ENCODE measurements at places on chromosomes 1 and 21.

DNA sequence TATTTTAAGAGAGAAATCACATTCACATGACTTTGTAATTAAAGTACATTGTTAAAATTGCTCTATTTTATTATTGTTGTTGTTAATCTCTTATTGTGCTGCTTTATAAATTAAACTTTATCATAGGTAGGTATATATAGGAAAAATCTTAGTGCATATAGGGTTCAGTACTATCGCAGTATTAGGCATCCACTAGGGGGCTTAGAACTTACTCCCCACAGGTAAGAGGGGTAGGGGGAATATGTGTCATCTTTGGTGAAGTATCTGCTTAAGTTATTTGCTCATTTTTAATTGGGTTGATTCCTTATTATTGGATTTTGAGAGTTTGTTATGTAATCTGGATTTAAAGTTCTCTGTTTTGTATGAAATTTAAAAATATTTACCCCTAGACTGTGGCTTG, 385.2 kb downstream of the DUSP10 start:
- no peaks in the 10 kb centered on the region for H3K4me1 ChIP-seq
- peaks cover 10% of the 10 kb centered on the region for H3K27me3 ChIP-seq
- H3K36me3 ChIP-seq = no peaks in the 10 kb centered on the region
- H3K27ac ChIP-seq = no peak overlapping the region

GRCh38 chr1:214124281-214124805, 136.6 kb downstream of the PROX1 start:
- H3K27ac ChIP-seq = no peak overlapping the region
- peaks cover 16% of the 10 kb centered on the region for H3K27me3 ChIP-seq
- H3K4me1 ChIP-seq = peaks cover 8% of the 10 kb centered on the region
- no peaks in the 10 kb centered on the region for H3K36me3 ChIP-seq

- H3K4me3 ChIP-seq = peak overlapping the region; percentile 54
- no peaks in the 10 kb centered on the region for H3K27me3 ChIP-seq
- H3K4me1 ChIP-seq = peaks cover 90% of the 10 kb centered on the region
- DNase-seq = no peak
- H3K27ac ChIP-seq = peak overlapping the region; percentile 94
- H3K36me3 ChIP-seq = peaks cover 57% of the 10 kb centered on the region
These were observed 21.7 kb downstream of the ITPKB start for GRCh38 chr1:226717256-226717909.

DNA sequence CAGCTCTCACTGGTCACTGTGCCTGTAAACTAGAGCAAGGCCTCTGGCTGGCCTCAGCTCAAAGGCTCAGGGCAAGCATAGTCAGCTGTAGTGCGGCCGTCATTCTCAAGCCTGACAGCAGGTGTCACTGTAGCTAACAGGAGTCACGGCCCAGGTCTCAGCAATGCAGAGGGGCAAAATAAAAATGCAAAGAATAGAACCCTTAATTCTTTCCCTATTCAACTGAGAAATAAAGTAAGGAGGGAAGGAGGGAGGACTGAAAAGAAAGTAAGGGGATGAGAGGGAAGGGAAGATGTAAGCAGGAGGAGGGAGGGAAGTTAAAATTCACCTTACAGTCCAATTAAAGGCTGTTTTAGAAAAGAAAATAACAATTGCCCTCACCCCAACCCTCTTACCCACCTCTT, 106.1 kb downstream of the KIAA0319L start:
- H3K36me3 ChIP-seq = peaks cover 26% of the 10 kb centered on the region
- no peaks in the 10 kb centered on the region for H3K27me3 ChIP-seq
- DNase-seq = peak; percentile 86
- H3K27ac ChIP-seq = peak overlapping the region; percentile 56
- no peak overlapping the region for H3K4me3 ChIP-seq

GRCh38 chr1:77100875-77101274, 118.4 kb downstream of the PIGK start:
- H3K27me3 ChIP-seq = no peaks in the 10 kb centered on the region
- no peak overlapping the region for H3K4me3 ChIP-seq
- peaks cover 32% of the 10 kb centered on the region for H3K36me3 ChIP-seq
- DNase-seq = no peak
- H3K4me1 ChIP-seq = no peaks in the 10 kb centered on the region

- peaks cover 33% of the 10 kb centered on the region for H3K27me3 ChIP-seq
- no peaks in the 10 kb centered on the region for H3K36me3 ChIP-seq
- no peak for DNase-seq
These were observed 29.8 kb downstream of the FHAD1 start for GRCh38 chr1:15276691-15277446.

GRCh38 chr1:61094677-61095469, 12.5 kb downstream of the NFIA start:
- peaks cover 2% of the 10 kb centered on the region for H3K36me3 ChIP-seq
- no peak for DNase-seq
- no peak overlapping the region for H3K4me3 ChIP-seq
- H3K4me1 ChIP-seq = peaks cover 23% of the 10 kb centered on the region
- no peak overlapping the region for H3K27ac ChIP-seq

DNA sequence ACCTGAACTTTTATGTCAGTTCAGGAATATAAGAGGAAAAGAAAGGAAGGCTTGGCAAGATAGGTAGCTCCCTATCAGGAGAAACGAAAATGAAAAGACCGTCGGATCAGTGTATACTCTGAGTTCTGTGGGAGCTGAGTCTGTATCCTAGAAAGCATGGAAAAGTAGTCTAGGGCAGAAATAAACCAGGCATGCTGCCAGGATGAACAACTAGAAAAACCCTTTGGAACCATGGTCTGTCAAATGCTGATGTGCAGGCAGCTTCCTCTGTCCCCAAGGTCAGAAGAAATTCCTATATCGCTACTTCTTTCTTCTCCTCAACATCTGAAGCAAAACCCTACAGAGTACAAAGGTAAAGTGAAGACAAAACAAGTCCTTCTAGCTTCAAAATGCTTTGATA, 268.8 kb downstream of the ST6GALNAC3 start:
- H3K4me3 ChIP-seq = no peak overlapping the region
- no peak overlapping the region for H3K27ac ChIP-seq
- H3K36me3 ChIP-seq = no peaks in the 10 kb centered on the region
- H3K27me3 ChIP-seq = no peaks in the 10 kb centered on the region
- H3K4me1 ChIP-seq = peaks cover 4% of the 10 kb centered on the region

DNA sequence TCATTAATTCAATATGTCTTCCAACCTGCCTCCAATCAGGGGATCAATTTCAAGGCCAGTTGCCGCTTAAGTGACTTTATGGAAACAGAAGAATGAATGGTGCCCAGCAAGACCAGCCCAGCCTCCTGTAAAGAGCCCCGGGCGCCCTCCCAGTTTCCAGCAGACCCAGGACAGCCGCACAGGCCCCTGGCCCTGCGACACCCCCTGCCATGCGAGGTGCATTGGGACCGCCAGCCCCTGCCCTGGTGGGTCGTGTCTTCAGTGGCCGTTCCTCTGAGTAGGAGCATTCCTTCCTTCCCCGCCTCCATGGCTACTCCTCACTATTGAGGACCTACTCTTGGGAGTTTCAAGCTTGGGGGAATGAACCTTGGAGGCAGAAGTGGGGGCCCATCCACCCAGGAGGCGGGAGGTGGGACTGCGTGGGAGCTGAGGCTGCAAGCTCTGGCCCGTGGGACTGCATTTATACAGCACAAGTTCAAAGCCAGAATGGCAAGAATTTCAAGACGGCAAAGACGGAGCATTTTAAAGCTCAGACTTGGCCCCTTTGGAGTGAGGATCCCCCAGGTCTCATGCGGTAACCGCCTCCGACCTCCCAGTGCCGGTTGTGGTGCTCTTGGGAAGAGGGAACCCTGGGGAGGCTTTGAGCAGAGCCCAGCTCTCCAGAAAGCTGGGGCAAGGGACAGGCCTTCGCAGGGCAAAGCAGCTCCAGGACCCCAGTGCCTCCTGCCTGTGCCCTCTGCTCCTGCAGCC, 73.1 kb upstream of the ACTRT2 start:
- H3K4me1 ChIP-seq = no peaks in the 10 kb centered on the region
- H3K36me3 ChIP-seq = no peaks in the 10 kb centered on the region
- no peak overlapping the region for H3K27ac ChIP-seq
- no peak for DNase-seq

DNA sequence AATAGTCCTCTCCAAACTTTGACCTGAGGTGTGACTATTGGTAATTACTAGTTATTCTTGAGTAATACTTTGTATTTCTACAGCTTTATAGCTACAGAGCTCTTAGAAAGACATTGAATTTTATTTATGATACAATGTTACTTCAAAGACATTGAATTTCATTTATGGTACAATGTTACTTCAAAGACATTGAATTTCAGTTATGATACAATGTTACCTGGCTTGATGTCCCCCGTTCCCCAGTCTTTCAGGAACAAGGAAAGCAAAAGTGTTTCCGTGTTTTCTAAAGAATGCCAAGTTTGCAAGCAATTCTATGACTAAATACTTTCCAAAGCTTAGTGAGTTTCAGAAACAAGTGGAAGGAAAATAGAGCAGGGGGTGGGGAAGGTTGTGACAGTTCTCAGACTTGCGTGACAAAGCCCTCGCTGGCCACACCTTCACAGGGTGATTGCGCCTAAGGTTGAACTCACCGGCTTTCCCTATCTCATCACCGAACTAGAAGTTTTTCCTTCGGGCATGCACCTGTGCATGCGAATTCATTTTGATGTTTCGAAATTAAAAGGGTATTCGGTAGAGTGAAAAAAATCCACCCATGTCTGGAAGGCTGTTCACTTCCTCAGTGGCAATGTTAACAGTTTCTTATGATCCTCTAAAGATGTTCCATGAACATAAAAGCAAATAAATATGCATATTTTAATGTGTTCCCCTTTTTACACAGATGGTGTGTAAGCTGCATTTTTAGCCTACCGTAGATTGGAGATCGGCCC, 909 bp upstream of the PAXBP1 start:
- H3K27me3 ChIP-seq = no peaks in the 10 kb centered on the region
- DNase-seq = peak; percentile 73
- peaks cover 55% of the 10 kb centered on the region for H3K4me1 ChIP-seq
- H3K36me3 ChIP-seq = peaks cover 45% of the 10 kb centered on the region

- H3K4me3 ChIP-seq = no peak overlapping the region
- peaks cover 3% of the 10 kb centered on the region for H3K27me3 ChIP-seq
- DNase-seq = no peak
- H3K36me3 ChIP-seq = no peaks in the 10 kb centered on the region
These were observed 1.3 kb downstream of the TAS1R2 start for GRCh38 chr1:18858070-18858688.

GRCh38 chr1:39977202-39977601, 22.3 kb downstream of the MFSD2A start:
- H3K4me1 ChIP-seq = peaks cover 5% of the 10 kb centered on the region
- no peaks in the 10 kb centered on the region for H3K36me3 ChIP-seq
- DNase-seq = no peak
- H3K27ac ChIP-seq = no peak overlapping the region

- DNase-seq = no peak
- peaks cover 12% of the 10 kb centered on the region for H3K4me1 ChIP-seq
- peaks cover 70% of the 10 kb centered on the region for H3K27me3 ChIP-seq
- no peaks in the 10 kb centered on the region for H3K36me3 ChIP-seq
- no peak overlapping the region for H3K27ac ChIP-seq
These were observed 8.2 kb downstream of the HAPLN2 start for GRCh38 chr1:156627313-156627880.

DNA sequence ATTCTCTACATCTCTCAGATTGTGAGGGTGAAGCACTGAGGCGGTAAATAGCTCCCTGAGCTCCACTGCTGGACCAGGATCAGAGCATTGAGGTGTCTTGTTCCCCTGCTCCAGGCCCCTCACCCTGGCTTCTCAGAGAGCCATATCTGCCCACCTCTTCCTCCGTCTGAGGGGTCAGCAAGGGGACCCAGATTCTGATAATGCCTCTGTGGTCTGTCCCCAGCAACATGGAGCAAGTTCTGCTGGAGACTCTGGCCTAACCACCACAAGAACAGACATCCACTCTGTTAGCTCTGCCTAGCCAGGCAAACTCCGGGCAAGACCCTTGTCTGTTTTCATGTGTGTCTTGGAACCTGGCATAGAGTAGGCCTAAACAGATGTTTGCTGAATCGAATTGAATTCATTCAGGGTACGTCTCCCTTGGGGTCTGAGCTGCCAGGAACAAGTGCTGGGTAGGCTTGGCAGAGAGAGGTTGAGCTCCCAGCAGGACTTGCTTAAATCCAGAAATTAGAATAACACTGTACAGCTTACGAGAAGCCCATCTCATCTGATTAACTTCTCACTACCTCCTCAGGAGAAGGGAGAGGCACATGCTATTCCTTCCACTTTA, 2.3 kb downstream of the TRAF5 start:
- peaks cover 34% of the 10 kb centered on the region for H3K36me3 ChIP-seq
- H3K4me1 ChIP-seq = peaks cover 82% of the 10 kb centered on the region
- H3K27ac ChIP-seq = peak overlapping the region; percentile 93
- DNase-seq = peak; percentile 44
- peak overlapping the region; percentile 89 for H3K4me3 ChIP-seq
- H3K27me3 ChIP-seq = no peaks in the 10 kb centered on the region

GRCh38 chr1:1627261-1627828, 4.6 kb upstream of the MMP23B start:
- peaks cover 4% of the 10 kb centered on the region for H3K4me1 ChIP-seq
- H3K27ac ChIP-seq = no peak overlapping the region
- DNase-seq = no peak
